Omental fat pad (tissue), 4 donors: ENCODE measurements at places on chromosomes 16 and 17. TPM values are rescaled to one million over a fixed set of nuclear protein-coding genes. Genes with fewer than 3 reads are reported as not detected.

DNA sequence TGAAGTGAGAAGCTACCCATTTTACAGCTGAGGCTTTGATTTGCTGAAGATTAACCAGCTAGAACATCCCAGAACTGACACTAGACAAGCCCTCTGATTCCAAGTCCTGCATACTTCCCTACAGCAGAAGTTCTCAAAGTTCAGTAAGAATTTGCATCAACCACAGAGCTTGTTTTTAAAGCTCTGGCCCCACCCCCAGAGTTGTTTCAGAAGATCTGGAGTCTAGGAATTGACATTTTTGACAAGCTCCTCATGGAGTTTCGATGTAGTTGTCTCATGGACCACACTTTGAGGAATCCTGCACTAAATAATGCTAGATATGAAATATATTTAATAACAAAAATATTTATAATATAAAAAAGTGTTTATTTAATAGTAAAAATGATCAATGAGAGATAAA is 120.3 kb upstream of the ADAMTS18 start:
- DNase-seq, result no peak

- peak; percentile 58 for DNase-seq
Observed at GRCh38 chr17:29929533-29930408, at the start of gene SSH2. Gene SSH2, minus strand, starts transcription at chr17:29930228. Its CDS starts 228 bp downstream, at chr17:29930000.

DNA sequence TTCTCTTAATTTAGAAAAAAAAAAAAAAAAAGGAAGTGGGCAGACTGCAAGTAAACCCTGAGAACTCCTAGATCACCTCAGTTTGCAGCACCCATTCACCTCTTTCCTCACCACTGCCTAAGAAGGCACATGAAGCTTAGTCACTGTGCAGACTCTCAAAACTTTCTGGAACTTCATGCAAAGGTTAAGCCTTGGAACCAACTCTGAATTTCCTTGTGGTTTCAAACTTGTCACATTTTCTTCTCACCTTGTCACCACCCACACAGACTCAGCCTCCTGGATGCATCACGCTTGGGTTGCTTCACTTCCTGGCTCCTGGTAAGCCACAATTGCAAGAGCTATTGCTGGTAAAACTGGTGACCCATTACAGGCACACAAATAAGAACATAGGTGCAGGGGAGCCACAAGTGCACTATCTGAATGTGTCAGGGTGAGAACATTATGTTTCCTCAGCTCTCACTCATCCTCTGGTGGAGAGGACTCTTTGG is 15.0 kb upstream of the CPD start:
- no peak for DNase-seq

CLEC18B gene
- total RNA-seq, result 0.63 TPM

COL1A1 gene
- total RNA-seq, result 49.8 TPM

PRR29 gene
- total RNA-seq, result 0.19 TPM

GRCh38 chr17:3978421-3979289 is 14.4 kb upstream of the ATP2A3 start:
- no peak for DNase-seq

MEIOC gene
- total RNA-seq, result not detected

CBFB gene
- 40.5 TPM for total RNA-seq

CES3 gene
- total RNA-seq, result 0.84 TPM

DNA sequence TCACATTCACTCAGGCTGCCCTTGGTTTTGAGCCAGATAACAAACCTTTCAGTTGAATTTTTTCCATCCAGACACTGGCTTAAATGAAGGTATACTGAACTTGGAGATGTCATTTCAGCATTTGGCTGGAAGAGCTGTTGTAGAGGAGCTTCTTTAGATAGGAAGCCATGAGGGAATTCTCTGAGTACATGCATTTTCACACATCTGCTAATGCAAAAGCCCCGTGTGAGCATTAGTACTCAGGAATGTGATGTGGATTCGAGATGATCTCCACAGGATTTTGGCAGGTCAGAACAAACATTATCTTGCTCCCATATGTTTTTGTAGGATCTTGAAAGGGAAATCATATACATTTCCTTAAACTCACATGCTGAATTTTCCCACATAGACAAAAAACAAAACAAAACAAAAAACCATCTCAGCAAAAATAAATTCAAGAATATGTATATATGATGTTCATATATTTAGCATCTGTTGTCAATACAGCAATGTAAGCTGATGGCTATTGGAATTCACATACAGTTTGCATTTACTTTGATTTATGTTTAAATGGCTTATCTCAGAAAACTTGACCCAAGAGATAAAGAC is 277.2 kb upstream of the TBX2 start:
- DNase-seq, result no peak

EFNB3 gene
- 2.8 TPM for total RNA-seq

DNA sequence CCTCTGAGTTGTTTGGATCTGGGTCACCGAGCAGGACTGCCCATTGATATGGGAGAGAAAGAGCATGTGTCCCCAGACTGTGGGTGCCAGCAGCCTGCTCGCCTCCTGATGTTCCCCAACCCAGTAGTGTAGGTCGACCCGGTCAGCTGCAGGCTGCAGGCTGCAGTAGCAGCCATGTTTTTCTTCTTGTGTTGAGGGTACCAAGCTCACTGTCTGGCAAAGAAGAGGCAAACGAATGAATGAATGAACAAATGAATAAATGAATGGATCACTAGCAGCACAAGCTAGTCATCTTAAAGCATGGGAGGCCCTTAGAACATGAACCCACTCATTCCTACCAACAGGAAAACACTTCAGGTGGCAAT is 293.2 kb downstream of the SOX9 start:
- DNase-seq, result no peak

BCKDK gene
- total RNA-seq, result 40.5 TPM

DNA sequence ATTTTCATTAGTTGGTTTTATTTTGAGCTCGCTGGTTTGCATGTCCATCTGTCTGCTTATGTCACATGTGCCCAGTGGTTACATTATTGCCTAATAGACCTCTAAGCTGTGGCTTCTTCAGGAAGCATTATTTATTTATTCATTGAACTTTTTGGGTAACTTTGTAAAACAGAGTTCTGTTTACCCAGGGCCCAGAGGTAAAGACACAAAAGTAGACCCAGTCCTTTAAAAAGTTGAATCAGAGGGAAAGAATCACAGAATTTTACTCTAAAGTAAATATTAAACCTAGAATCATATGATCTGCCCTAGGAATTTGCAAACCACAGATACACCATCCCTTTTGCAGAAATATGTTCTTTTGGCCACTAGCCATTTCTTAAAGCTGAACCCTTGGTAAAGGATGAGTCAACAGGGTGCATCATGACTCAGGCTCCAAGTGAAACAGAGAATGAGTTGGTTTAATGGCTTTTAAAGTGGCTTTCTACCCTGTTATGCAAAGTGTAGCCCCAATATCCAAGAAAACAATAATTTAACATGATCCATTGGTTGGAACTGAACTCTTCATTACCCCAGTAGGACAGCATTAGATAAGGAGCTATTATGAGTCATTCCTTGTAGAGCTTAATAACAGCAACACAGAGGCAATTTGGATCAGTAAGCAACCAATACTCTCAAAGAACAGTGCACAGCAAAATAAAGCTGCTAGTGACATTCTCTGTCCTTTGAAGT is 236.3 kb downstream of the KCNJ2 start:
- no peak for DNase-seq

- DNase-seq, result no peak
Observed at GRCh38 chr17:17304521-17304985, 1.4 kb downstream of the NT5M start.

DNA sequence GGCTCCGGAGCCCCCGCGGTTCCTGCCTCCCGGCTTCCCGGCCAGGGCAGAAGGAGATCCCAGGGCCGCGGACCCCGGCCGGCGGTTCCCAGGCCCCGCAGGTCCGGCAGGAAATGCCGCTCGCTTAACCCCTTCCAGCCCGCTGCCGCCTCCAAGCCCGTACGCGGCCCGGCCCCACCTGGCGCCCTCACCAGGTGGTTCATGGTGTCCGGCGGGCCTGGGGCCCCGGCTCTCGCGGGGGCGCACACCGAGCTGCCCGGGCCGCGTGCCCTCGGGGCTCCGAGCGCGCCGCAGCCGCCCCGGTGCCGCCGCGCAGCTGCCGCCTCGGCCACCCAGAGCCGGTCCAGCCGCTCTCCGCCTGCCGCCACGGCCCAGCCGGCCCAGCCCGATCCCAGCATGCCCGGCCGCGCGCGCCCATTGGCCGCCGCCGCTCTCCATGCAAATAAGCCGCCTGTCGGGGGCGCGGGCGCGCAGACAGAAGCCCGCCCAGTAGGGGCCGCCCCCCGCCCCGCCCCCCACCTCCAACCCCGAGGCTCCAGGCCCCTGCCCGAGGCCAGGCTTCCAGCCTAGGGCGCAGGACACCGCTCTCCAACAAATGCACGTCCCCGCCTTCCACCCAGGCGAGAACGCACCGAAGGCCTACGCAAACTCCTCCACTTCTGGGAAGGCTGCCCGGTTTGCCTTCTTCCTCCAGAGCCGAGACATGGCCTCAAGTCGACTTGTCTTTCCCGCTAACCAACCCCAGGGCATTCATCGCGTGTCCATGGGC is at the start of gene BCAR1:
TSS of gene BCAR1 (minus strand) at position 345 of the 769 bp plus-strand sequence. CDS start at position 203, 142 bp downstream.
- DNase-seq, result no peak

DNA sequence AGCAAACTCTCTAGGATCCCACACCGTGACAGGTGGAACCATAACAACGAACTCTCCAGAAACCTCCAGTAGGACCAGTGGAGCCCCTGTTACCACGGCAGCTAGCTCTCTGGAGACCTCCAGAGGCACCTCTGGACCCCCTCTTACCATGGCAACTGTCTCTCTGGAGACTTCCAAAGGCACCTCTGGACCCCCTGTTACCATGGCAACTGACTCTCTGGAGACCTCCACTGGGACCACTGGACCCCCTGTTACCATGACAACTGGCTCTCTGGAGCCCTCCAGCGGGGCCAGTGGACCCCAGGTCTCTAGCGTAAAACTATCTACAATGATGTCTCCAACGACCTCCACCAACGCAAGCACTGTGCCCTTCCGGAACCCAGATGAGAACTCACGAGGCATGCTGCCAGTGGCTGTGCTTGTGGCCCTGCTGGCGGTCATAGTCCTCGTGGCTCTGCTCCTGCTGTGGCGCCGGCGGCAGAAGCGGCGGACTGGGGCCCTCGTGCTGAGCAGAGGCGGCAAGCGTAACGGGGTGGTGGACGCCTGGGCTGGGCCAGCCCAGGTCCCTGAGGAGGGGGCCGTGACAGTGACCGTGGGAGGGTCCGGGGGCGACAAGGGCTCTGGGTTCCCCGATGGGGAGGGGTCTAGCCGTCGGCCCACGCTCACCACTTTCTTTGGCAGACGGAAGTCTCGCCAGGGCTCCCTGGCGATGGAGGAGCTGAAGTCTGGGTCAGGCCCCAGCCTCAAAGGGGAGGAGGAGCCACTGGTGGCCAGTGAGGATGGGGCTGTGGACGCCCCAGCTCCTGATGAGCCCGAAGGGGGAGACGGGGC is 1.3 kb downstream of the SPN start:
- no peak for DNase-seq

ALDH3A1 gene
- total RNA-seq, result 2.3 TPM

DNA sequence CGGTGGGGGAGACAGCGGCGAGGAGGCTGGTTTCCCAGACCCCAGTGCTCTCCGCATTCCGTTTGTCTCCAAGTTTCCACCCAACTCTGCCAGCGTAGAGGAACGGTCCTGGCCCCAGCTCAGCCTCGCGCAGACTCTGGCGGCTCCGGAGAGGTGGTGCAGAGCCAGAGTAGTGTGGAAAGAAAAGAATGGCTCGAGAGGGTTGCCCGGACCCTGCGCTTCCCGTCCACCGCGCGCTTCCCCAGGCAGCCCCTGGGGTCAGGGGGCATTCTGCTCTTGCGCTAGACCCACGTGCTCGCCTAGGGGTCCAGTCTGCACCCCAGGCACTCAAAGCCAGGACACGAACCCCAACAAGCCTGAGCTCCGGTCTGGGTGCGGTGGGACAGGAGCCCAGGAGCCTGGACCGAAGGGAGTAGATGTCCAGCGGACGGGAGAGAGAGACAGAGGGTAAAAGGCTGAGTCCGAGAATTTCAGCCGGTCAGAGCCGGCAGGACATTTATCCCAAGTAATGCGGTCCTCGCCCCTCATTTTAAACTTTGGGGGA is 3.8 kb downstream of the PMP22 start:
- no peak for DNase-seq

- DNase-seq, result no peak
Observed at GRCh38 chr16:56102906-56103305, 88.4 kb upstream of the GNAO1 start.

DNA sequence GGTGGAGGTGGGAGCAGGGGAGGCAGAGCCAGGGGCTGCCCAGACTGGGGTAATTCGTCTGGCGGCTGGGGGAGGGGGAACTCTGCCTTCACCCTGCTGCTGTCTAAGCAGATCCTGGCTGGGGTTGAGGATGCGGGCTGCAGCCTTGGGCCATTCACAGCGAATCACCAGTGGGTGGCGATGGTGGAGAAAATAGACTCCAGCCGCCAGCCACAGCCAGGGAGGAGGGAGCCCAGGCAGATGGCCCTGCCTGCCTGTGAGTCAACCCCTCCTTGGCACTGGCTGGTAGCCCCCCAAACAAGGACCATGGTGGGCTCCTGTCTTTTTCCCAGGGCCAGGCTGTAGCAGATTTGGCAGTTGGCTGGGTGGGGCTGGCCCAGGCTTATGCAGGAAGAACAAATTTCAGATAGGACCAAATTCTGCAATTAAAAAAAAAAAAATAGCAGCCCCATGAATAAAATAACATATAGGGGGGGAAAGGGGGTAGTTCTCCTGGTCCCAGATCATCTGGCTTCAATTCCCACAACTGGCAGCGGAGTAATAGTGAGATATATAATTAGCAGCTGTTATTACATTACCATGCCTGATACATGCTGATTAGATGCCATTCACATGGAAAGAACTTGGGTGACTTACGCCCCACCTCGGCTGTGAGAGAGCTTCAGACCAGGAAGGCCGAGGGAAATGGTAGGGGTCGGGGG is 41.5 kb upstream of the CDH5 start:
- DNase-seq, result no peak

KCNJ12 gene
- 3.2 TPM for total RNA-seq

GRCh38 chr16:4288148-4288921 is 15.5 kb upstream of the TFAP4 start:
- no peak for DNase-seq

GRCh38 chr17:13273806-13274205 is 256.0 kb upstream of the ELAC2 start:
- no peak for DNase-seq

GRCh38 chr17:75457047-75457654 is 716 bp downstream of the TMEM94 start:
- no peak for DNase-seq

DNA sequence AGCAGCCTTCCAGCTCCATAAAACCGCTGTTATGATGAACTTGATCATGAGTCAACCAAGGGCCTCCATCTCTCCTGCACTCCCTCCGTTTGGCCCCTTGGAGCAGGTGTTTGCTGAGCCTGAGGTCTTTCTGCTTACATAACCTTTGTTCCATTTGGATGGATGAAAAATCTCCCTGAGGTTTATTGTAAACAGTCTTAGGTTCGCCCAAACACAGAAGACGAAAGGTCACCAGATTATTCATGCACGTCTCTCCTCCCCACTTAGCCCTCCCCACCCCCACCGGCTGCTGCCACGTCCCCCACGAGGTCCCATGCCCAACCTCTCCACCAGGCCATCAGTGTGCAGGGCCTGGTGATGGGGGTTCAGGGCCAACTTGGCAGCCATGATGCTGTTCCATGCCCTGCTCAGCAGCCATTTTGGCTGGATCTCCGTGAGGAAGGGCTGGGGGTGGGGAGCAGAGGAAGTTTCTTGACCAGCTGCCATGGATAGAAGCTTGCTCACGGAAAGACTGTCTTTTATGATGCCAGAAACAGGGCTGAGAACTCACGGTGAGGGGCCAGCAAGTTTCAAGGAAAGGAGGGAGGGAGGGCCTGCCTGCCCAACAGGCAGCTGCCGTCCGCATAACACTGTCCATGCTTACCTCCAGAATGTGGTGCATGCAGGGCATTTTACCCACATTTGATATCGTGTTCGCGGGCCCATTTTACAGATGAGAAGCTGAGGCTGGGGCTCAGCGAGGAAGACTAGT is 47.8 kb upstream of the FOXF1 start:
- no peak for DNase-seq

GRCh38 chr16:69123910-69124309 is 8.5 kb downstream of the CHTF8 start:
- DNase-seq, result no peak
